ENCODE measurements at places on chromosomes 13 and 19.

DNA sequence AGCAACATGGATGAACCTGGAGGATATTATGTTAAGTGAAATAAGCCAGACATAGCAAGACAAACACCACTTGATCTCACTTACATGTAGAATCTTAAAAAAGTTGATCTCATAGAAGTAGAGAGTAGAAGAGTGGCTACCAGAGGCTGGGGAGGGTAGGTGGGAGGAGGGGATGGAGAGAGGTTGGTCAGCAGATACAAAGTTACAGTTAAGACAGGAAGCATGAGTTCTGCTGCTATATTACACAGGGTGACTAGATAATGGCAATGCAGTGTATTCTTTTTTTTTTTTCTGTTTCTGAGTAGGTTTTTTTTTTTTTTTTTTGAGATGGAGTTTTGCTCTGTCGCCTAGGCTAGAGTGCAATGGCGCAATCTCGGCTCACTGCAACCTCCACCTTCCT is 15.2 kb upstream of the THSD1 start:
- DNase-seq: no peak

DNA sequence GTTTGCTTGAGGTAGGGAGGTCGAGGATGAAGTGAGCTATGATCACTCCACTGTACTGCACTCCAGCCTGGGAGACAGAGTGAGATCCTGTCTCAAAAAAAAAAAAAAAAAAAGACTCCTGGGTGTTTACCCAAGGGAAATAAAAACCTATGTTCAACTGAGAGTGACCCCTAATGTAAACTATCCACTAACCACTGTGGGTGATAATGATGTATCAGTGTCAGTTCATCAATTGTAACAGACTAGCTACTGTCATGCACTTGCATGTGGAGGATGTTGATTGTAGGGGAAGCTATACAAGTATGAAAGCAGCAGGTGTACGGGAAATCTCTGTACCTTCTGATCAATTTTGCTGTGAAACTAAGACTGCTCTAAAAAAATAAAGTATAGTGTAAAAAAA is 2.6 kb upstream of the CIB3 start:
- peak; percentile 84 for DNase-seq

DNA sequence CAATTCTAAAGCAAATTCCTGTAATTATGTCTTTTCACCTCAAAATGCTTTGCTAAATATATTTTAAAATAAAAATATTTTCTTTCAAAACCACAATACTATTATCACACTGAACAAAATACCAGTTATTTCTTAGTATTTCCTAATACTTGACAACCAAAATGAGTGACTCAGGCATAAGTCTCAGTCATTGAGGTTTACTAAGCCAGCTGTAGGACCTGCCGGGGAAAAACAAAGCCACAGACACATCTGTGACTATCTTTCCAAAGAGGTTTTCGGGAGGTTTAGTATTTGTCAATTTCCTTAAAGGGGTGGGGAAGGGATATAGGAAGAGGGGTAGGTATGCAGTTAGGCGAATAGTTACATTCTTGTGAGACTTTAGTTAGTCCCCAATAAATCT is 3.2 kb upstream of the ZNF235 start:
- DNase-seq: no peak

- no peak for DNase-seq
Measured at GRCh38 chr13:98523455-98524102, 53.3 kb downstream of the STK24 start.

- no peak for DNase-seq
Measured at GRCh38 chr19:30006207-30006606, 64.2 kb downstream of the URI1 start.

DNA sequence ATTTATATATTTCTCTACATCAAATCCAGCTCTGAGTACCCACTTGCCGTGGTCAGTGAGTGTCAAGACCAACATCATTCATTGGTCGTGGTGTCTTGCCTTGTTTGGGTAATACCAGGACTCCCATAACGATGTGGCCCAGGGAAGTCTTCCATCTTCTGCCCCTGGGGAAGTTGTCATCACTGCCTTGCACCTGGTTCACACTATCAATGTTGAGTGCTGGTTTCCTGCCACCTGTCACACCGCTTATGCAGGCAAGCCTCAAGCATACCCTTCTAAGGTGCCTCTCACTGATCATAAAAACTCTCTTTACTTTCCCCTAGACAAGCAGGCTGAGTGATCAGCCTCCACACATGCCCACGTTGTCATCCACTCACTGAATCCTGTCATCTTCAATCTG is 382.4 kb downstream of the KCTD12 start:
- DNase-seq: no peak

- no peak for DNase-seq
Measured at GRCh38 chr19:31290931-31291590, 58.2 kb downstream of the TSHZ3 start.

GRCh38 chr13:43664700-43665191 is 122.0 kb downstream of the ENOX1 start:
- DNase-seq: peak; percentile 30

DNA sequence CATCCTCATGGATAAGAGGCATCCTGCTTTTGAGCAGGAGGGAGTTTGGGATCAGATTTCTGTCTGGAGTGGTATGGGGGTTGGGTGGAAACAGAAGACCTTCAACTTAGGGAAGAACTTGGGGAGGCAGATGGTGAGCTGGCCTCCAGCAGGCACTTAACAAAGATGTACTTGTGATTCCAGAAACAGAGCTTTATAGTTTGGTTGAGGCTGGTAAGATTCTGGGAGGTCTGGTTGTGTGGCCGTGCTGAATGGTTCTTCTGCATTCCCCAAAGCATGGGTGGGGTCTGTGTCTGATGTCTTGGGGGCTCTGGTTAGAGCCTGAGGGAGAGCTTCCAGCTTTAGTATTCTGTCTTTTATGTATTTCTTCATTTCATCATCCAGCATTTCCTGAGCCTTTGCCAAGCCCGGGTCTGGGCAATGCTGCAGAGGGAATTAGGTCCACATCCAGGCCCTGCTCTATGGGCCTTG is 4.8 kb downstream of the MEGF8 start:
- DNase-seq: no peak

- DNase-seq: no peak
Measured at GRCh38 chr13:106906426-106906996, 338.6 kb upstream of the ARGLU1 start.

GRCh38 chr19:55284405-55285058 is 735 bp downstream of the BRSK1 start:
- no peak for DNase-seq

All from MM.1S (cell line).